ENCODE measurements at places on chromosomes 4 and X. TPM values are rescaled to one million over a fixed set of nuclear protein-coding genes. Genes with fewer than 3 reads are reported as not detected.
A peak's percentile ranks its signal among the peaks of the same experiment; 100 is the strongest.

- no peak for DNase-seq
Observed at GRCh38 chr4:107276052-107276451, 239.9 kb upstream of the DKK2 start.

The SRPX2 gene
- total RNA-seq, result 24.5 TPM

The SFRP2 gene
- not detected for total RNA-seq

GRCh38 chrX:72100824-72101351 lies 30.8 kb downstream of the RTL5 start:
- no peak for DNase-seq

DNA sequence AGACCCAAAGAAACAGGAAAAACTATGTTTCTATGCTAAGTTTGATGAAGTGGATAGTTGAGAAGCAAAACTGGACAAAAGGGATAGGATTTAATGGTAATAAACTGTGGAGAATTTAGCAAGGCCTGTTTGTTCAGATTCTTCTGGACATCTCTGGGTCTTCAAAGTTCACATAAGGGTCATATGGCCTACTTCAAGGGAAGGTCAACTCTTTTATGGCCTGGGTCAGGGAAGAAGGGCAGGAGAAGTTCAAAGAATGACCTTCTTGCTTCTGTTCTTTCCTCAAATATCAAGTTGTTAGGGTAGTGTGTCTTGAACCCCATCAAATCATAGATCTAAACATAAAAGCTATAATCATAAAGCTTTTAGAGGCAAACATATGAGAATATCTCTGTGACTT lies 102.7 kb downstream of the SOWAHB start:
- DNase-seq, result no peak

The PLK4 gene
- 17.6 TPM for total RNA-seq

The CTAG2 gene
- not detected for total RNA-seq

The UGT2B11 gene
- total RNA-seq, result not detected

The HTN3 gene
- not detected for total RNA-seq

GRCh38 chrX:96453139-96453538 lies 231.5 kb upstream of the DIAPH2 start:
- DNase-seq, result no peak

GRCh38 chrX:143121477-143121876 lies 95.7 kb downstream of the SPANXN4 start:
- DNase-seq, result no peak

The STBD1 gene
- 2.0 TPM for total RNA-seq

DNA sequence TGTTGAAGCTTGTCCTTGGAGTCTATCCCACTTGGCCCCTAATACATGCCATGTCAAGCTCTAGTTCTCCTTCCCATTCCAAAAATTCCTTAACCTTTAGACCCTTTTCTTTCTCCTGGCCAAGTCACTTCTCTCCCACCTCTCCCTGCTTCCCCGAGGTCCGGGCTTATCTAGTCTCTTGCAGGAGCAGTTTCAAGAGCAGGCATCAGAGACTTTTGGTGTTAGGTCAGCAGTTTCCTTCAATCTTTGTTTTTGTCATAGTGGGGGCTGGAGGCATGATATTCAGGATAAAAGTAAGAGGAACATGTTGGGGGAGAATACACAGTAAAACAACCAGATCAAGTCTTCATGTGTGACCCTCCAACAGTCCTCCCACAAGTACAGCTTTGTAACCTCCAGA lies 11.5 kb upstream of the IDS start:
- DNase-seq, result no peak

The LINC00632 gene
- 1.5 TPM for total RNA-seq

- peak; percentile 35 for DNase-seq
Observed at GRCh38 chrX:150486011-150486410, 82.4 kb upstream of the MTM1 start.

- no peak for DNase-seq
Observed at GRCh38 chr4:7255996-7256395, 63.7 kb downstream of the SORCS2 start.

The MAGEA12 gene
- 5.5 TPM for total RNA-seq

- DNase-seq, result no peak
Observed at GRCh38 chr4:56086561-56086960, 137.8 kb downstream of the CEP135 start.

GRCh38 chr4:19205853-19206252 lies 1045.9 kb upstream of the SLIT2 start:
- DNase-seq, result no peak

The CFAP97 gene
- total RNA-seq, result 27.7 TPM

Data from H4 (cell line).